Activated naive CD8-positive, alpha-beta T cell treated with anti-CD3 and anti-CD28 coated beads for 36 hours (primary cell): ENCODE measurements at places on chromosomes 6 and 20. TPM values are rescaled to one million over a fixed set of nuclear protein-coding genes. Genes with fewer than 3 reads are reported as not detected.

NCOA5 gene
- total RNA-seq = 27.3 TPM

- DNase-seq = no peak
Measured at GRCh38 chr6:27755768-27756167, 156.4 kb downstream of the OR2B2 start.

EDN1 gene
- total RNA-seq = not detected

- no peak for DNase-seq
Measured at GRCh38 chr6:167399599-167399998, 74.7 kb downstream of the TTLL2 start.

DNA sequence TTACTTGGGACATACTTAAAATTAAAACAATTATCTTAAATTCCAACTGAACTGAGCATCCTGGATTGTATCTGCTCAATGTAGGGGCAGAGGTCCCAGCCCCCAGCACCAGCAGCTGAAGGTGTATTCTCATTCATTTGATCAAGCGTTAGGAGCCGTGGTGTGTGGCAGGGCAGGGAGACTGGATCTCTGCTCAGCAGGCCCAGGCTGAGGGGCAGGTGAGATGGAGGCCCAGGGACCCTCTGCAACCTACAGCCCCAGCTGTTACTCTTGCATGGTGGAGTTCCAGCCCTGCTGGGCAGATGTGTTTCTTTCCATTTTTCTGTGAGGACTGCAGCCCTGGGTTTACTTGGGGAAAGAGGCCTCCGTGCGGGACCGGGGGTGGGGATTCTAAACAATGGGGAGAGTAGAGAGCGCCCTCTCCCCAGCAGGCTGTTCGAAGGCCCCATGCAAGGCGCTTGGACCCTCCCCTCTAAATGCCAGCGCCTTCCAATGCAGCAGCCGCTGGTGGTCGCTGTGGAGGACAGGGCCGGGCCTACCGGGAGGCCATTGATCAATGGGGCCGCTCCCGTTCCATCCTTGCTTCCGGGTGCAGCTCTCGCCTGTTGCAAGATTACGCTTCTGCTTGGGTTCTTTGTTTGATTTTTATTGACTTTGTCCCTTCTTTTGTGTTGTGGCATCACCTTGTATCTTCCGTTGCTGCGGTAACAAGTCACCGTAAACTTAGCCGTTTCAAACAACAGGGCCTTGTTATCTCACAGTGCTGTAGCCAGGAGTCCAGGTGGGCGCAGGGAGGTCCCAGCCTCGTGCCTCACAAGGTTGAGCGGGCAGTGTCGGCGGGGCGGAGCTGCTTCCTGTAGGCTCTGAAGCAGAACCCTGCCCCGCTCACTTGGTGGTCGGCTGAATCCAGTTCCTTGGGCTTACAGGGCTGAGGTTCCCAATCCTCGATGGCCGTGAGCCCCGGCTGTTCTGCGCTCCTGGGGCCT lies 134.8 kb upstream of the PHACTR3 start:
- DNase-seq = no peak

- DNase-seq = no peak
Measured at GRCh38 chr6:10531503-10531902, 10.4 kb downstream of the GCNT2 start.
